Activated CD4-positive, alpha-beta T cell treated with anti-CD3 and anti-CD28 coated beads, Interleukin-2, amount 50 U/mL, for 16 hours (primary cell): ENCODE measurements at places on chromosomes 6 and 20.

DNA sequence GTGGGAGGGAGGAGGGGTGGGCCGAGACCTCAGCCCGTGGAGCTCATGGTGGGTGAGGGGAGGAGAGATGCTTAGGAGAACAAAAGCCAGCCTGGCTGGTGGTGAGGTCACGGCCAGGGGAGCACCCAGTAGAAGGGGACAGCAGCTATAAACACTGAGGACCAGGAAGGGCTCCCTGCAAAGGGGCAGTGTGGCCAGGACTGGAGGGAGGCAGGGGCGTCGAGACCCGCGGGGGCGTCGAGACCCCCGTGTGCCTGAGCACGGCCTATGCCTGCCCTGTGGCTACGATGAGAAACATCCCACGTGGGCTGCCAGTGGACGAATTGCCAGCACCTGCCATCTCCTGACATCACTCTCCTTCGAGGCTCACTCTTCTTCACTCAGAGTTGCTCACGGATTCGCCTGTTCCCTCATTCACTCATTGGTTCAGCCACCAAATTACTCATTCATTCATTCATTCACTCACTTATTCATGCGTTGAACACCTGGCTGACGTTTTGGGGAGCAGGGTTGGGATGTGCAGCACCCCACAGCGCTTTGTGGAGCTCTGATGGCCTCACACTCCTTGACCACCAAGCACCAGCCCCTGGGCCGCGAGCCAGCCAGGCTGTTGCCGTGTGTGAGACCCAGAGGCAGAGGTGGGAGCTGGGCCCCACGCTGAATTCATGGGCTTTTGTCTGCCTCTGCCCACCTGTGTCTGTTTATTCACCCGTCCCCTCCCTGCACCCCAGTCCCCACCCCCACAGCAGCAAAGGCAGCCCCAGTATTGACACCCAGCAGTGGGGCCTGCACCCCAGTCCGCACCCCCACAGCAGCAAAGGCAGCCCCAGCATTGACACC is 61.2 kb upstream of the BHLHE23 start:
- DNase-seq: no peak

DNA sequence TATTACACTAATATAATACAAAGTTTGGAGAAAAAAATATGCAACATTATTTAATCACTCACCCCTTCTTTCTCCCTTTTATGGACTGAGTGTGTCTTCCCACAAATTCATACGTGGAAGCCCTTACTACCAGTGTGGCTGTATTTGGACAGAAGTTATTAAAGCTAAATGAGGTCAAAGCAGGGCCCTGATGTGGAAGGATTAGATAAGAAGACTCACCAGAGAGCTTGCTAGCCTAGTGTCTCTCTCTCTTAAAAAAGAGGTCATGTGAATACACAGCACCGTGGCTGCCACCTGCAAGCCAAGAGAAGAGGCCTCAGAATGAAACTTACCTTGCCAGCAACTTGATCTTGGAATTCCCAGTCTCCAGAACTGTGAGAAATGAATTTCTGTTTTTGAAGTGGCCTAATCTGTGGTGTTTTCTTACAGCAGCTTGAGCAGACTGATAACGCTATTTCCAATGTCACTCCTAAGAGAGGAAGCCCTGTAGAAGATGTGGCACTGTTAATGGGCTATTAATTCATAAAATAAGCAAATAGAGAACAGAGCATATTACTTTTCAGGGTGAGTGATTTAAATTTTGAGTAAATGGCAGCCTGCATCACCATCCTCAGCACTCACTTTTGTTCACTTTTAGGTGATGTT is 233.4 kb downstream of the TBC1D7 start:
- DNase-seq: no peak

GRCh38 chr6:31272436-31272835 is 544 bp upstream of the HLA-C start:
- DNase-seq: peak; percentile 11

DNA sequence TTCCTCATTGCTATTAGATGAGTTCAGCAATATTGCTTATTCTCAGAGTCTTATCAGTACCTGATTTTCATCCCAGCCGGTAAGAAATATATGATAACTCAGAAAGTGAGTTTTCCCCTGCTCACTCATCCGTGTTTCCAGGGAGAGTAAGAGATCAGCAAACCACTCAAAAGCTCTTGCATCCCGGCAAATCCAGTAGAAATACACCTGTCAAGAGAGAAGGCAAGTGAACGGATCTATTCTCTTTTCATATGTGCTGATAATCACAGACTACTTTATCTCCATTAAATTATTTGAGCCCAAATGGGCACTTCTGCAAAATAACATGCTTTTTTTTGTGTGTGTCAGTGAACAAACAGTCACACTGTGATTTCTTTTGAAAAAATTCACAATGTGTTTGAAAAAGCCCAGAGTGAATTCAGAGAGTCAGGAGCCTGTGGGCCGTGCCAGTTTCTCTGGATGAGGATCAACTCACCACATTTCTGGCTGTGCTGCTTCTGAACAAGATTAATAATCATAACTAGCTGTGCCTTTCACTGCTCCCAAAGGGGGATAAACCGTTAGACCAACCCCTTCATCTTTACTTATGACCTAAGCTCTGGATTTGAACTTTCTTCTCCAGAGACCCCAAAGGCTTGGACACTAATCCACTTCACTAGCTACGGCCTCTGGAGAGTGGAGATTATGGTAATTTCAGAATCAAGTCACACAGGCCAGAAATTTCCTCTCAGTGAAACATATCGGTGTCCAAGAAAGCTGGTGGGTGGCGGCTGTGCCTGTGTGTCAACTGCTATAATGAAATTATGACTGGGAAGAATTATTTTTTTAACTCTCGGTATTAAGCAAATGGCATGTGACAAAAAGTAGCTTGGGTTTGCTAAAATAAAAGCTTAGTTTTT is 44.2 kb downstream of the NOX3 start:
- DNase-seq: no peak

DNA sequence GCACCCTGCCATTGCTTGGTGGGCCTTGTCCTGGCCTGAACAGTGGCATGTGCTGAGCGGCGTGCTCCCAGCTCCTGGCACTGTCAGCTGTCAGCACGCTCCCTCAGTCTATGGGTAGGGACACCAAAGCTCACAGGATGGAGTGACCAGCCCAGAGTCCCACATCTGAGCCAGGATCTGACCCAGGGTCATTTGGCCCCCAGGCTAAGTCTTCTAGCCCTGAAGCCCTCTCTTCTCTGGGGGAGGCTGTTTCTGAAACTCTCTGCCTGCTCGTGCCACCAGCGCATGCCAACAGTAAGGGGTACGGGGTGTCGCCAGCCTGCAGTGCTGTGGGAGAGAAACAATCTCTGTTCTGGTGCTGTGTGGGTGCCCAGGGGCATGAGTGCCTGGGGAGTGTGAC is 37.1 kb downstream of the CDH4 start:
- no peak for DNase-seq
